AG20443 (cell line): ENCODE measurements at places on chromosomes 3 and 15.

DNA sequence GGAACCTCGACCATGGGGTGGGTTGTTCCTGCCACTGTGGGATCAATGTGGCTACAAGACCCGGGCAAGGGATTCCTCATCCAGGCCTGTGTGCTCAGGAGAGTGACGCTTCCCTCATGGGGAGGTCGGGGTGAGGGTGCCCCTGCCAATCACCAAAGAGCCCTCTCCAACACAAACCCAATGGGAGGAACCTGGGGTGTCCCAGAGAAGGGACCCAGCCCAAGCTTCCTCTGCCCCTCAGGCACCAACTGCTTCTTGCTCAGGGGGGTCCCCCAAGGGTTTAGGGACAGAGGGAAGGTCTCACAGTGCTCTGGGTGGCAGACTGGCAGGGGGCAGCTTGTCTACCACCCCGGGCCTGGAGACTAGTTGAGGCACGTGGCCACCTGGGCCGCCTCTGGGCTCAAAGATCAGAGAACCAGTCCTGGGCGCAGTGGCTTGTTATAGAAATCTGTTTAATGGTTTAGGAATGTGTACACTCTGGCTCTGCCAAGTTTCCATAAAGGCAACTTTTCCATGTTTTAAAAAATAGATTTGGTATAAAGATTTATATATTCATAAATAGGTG is 26.6 kb downstream of the GP9 start:
- DNase-seq: peak; percentile 68

- DNase-seq: no peak
Observed at GRCh38 chr15:59295261-59296001, 77.2 kb downstream of the MYO1E start.

- DNase-seq: no peak
Observed at GRCh38 chr3:14490831-14491230, 49.3 kb downstream of the GRIP2 start.

DNA sequence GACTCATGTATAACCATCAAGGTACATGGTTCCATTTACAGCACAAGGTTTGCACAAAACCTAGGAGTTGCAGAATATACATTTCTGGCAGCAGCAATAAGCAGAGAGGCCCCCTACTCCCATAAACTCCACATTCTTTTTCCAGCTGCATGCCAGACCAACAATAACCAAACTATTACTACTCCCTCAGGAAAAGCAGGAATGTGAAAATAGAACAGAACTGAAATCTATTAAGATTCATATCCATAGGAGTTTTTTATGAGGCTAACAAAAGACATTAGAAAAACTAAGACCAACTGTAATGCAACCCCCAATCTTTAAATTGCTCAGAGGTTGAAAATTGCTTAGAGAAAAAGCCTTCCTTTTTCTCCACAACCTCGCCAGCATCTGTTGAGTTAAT is 27.6 kb upstream of the TOP2B start:
- DNase-seq: no peak

- DNase-seq: no peak
Observed at GRCh38 chr3:74590620-74591262, 23.7 kb downstream of the CNTN3 start.
